Esophagus squamous epithelium (tissue), 5 donors: ENCODE measurements at places on chromosomes 1 and 21. TPM values are rescaled to one million over a fixed set of nuclear protein-coding genes. Genes with fewer than 3 reads are reported as not detected.
A peak's percentile ranks its signal among the peaks of the same experiment; 100 is the strongest.

DNA sequence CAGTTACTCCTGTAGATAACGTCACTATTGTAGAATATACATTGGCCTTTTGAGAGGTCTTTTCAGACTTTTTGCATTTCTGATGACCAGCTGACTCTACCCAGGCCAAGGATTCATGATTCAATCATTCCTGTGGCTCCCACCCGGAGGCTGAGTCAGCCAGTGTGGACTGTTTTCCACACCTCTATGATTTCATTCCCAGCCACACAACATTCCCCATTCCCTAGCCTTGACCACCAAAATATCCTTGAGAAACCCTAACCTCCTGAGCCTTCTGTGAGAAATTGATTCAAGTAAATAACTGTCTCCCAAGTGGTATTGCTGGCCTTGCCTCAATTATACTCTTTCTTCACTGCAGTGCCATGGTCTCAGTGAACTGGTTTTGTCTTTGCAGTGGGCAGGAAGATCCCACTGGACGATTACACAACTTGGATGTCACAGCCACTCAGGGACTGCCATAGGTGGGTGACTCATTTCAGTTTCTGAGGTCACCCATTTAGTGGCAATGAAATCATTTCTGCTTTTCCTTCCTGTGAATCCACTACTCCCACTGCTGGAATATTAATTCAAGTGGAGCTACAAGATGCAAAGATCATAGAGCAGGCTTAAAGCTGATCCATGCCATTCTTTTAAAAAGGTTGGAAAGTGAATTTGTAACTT lies 518.6 kb upstream of the ZP4 start:
- H3K27ac ChIP-seq = no peak overlapping the region
- H3K27me3 ChIP-seq = no peaks in the 10 kb centered on the region
- DNase-seq = no peak
- no peak overlapping the region for H3K4me3 ChIP-seq
- no peaks in the 10 kb centered on the region for H3K4me1 ChIP-seq
- no peaks in the 10 kb centered on the region for H3K36me3 ChIP-seq

DNA sequence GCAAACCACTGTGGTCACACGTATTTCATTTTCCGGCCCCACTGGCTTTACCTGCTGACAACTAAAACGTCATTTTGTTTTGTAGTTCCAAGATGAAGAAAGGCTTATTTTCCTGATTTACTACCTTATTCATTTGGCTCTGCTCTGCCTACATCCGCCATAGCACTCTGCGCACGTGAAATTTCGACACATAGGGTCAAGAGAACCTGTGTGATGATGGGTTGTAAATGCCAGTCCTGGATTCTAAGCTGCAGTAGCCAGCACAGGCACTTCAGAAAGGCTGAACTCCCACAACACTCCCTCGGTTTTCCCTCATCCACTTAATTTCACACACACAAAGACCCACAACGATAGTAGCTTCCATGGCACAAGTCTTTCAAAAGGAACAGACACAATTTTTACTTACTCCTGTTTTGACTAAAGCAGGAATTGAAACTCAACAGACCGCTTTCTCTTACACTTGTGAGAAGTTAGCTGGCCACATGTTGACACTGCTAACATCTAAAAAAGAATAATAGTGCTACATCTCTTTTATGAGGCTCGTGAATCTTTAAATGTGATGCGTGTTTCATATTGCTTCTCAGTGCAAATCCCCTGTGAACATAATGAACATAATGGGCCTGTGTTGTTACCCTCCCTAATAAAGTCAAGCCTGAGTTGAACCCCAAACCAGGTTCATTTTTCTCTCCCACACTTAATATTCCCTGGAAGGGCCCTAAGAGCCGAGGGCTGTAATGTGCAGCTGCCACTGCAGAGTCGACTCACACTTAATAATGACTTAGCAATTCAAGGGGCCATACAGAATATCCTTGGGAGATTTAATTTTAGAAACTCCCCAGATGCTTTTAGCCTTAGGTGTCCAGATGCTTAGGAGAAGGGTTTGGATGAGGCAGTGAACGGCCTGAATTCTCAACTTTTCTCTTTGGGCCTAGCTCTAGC lies 1.5 kb upstream of the RUNX1 start:
- peaks cover 51% of the 10 kb centered on the region for H3K4me1 ChIP-seq

GRCh38 chr1:175885326-175885725 lies 141.9 kb upstream of the TNR start:
- H3K27me3 ChIP-seq = no peaks in the 10 kb centered on the region
- H3K36me3 ChIP-seq = no peaks in the 10 kb centered on the region
- DNase-seq = no peak
- no peak overlapping the region for H3K4me3 ChIP-seq
- no peaks in the 10 kb centered on the region for H3K4me1 ChIP-seq
- no peak overlapping the region for H3K27ac ChIP-seq

DNA sequence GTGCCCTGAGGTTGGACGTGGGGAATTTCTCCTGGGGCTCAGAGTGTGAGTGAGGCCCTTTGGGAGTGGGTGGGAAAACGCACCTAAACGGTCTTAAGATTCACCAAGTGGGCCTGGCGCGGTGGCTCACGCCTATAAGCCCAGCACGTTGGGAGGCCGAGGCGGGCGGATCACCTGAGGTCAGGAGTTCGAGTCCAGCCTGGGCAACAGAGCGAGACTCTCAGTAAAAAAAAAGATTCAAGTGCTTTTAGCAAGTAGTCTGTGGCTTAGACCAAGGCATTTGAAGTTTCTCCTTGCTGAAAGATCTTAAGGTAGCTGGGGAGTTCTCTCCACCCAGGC lies 1.4 kb downstream of the RPS8 start:
- peak overlapping the region; percentile 100 for H3K27ac ChIP-seq
- H3K36me3 ChIP-seq = peaks cover 36% of the 10 kb centered on the region
- no peaks in the 10 kb centered on the region for H3K27me3 ChIP-seq
- peak overlapping the region; percentile 99 for H3K4me3 ChIP-seq

DNA sequence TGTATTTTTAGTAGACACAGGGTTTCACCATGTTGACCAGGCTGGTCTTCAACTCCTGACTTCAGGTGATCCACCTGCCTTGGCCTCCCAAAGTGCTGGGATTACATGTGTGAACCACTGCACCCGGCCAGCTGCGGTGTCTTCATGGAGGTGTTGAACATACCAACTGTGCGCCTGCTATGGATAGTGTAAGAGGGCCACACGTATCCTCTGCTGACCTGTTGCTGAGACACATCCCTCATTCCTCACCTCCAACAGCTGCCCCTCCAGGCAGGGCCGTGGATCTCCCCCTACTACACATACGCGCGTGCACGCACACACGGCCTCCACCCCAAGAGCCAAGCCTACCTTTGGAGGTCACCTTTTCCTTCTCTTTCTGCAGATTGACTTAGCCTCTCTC lies 48.0 kb upstream of the PARP1 start:
- no peak for DNase-seq
- H3K27ac ChIP-seq = no peak overlapping the region
- no peaks in the 10 kb centered on the region for H3K27me3 ChIP-seq
- H3K4me3 ChIP-seq = no peak overlapping the region

- H3K4me1 ChIP-seq = peaks cover 10% of the 10 kb centered on the region
- H3K36me3 ChIP-seq = no peaks in the 10 kb centered on the region
- H3K27ac ChIP-seq = no peak overlapping the region
- no peak overlapping the region for H3K4me3 ChIP-seq
- no peak for DNase-seq
- no peaks in the 10 kb centered on the region for H3K27me3 ChIP-seq
These were observed 77.9 kb downstream of the ADARB1 start for GRCh38 chr21:45152265-45152746.

DNA sequence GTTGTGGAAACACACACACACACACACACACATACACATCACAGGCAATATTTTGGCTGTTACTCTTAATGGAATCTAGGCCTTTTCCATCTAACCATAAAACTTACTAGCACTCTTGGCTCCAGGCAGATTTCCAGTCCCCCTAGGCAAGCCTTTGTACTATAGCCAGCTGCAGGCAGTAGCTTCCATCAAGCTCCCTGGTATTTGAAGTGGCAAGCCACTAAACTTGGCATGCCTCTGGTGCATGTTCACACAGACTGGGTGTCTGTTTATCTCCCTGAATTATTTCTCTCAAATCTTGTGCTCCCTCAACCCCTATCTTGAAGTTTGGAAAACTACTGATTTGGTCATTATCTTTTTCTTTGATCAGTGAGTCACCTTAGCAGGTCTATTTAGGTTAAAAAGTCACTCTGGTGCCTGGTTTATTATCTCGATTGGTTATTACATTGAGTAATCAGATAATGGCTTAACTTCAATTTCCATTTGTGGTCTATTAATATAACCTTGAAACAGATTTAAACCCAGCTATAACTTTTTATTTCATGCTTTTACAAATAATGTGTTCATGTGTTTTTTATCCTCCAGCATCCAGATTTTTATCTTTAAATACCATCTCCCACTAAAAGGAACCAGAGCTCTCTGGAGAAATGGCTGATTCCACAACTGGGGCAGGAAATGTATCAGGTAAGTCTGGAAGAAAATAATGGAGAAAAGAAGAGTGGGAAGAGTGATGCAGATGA lies 2.7 kb upstream of the RBM15 start:
- H3K27me3 ChIP-seq = no peaks in the 10 kb centered on the region
- H3K4me3 ChIP-seq = no peak overlapping the region
- H3K36me3 ChIP-seq = no peaks in the 10 kb centered on the region
- no peak for DNase-seq
- H3K27ac ChIP-seq = no peak overlapping the region

GRCh38 chr1:53615101-53615500 lies 123.9 kb downstream of the GLIS1 start:
- H3K4me3 ChIP-seq = no peak overlapping the region
- H3K27ac ChIP-seq = no peak overlapping the region
- no peaks in the 10 kb centered on the region for H3K4me1 ChIP-seq
- no peaks in the 10 kb centered on the region for H3K27me3 ChIP-seq

DNA sequence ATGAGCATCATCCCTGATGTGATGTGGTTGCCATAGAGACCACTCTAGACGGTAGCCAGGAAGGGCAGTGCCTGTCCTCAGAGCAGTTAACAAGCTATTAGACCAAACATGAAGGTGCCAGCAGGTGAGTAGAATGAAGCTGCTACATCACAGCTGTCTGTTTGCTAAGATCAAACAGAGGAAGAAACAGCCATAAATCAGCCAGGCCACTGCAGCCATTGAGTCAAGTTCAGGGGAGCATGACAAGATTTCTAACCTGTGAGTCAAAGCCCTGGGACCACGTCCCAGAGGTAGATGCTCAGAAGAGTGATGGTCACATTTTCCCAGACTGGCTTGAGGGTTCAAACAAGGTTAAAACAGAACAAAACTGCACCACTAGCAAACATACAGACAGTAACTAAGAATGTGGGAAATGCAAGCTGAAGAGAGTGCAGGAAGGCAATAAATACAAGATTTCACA lies 450.6 kb upstream of the DAB1 start:
- H3K36me3 ChIP-seq = no peaks in the 10 kb centered on the region
- no peak overlapping the region for H3K27ac ChIP-seq
- no peaks in the 10 kb centered on the region for H3K4me1 ChIP-seq

GRCh38 chr1:176854758-176855745 lies 309.5 kb downstream of the ASTN1 start:
- no peaks in the 10 kb centered on the region for H3K36me3 ChIP-seq
- H3K4me3 ChIP-seq = no peak overlapping the region
- no peaks in the 10 kb centered on the region for H3K27me3 ChIP-seq
- H3K27ac ChIP-seq = no peak overlapping the region
- no peaks in the 10 kb centered on the region for H3K4me1 ChIP-seq

GRCh38 chr1:55927702-55928290 lies 651.6 kb downstream of the PLPP3 start:
- no peak for DNase-seq
- H3K27ac ChIP-seq = no peak overlapping the region
- peaks cover 19% of the 10 kb centered on the region for H3K4me1 ChIP-seq
- H3K36me3 ChIP-seq = no peaks in the 10 kb centered on the region
- no peak overlapping the region for H3K4me3 ChIP-seq
- no peaks in the 10 kb centered on the region for H3K27me3 ChIP-seq

GRCh38 chr1:28313702-28314546 lies 14.9 kb upstream of the MED18 start:
- no peak for DNase-seq
- no peak overlapping the region for H3K4me3 ChIP-seq
- no peaks in the 10 kb centered on the region for H3K4me1 ChIP-seq
- H3K36me3 ChIP-seq = no peaks in the 10 kb centered on the region

DNA sequence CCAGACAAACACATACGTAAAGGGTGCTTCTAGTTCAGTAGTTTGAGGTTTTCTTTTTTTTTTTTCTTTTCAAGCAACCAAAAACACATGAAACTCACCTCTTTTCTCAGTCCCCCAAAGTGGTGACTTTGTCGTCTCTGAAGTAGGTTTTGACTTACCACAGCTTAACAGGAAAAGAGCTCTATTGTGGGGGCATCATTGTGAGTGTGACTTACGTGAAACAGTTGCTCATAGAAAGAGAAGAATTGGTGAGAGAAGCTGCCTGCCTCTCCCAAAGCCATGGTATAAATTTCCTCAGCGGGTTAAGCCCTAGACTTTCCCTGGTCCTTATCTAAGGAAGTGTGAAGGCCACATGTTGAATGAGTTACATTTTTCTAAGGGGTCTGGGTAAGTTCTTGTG lies 11.9 kb downstream of the FASLG start:
- no peaks in the 10 kb centered on the region for H3K4me1 ChIP-seq
- DNase-seq = no peak
- no peak overlapping the region for H3K4me3 ChIP-seq

DNA sequence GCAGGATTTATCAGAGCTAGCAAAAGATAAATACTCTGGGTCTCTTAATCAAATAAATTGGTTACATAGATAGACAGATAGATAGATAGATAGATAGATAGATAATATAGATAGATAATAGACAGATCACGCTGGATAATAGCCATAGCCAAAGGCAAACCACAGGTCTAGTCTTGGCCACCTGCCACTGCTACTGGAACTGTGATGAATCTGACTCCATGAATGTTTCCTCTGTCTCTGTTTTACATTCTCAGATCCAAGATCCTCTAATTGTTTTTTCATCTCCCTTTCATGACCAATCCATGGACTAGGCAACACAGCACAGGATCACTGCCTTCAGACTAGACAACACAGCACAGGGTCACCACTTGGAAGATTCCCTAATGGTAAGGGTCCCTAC lies 444.7 kb upstream of the NFIA start:
- H3K36me3 ChIP-seq = no peaks in the 10 kb centered on the region
- H3K4me3 ChIP-seq = no peak overlapping the region
- no peak for DNase-seq
- no peaks in the 10 kb centered on the region for H3K27me3 ChIP-seq
- no peak overlapping the region for H3K27ac ChIP-seq
- H3K4me1 ChIP-seq = no peaks in the 10 kb centered on the region

DNA sequence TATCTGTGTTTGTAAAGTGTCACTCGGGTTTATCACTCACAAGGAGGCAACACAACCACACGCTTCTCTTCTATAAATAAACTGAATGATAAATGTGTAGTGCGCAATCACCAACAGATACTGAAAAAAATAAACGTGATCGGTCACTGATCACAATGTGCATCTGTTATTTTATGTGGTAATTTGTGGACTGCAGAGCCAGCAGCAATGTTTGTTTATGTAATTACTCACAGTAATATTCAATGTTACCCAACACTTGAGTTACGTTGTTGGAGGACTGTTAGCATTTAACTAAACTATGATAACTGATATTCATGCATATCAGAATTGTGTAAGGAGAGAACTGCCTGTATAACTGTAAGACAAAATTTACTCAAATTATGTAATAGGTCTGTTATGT lies 129.6 kb downstream of the USH2A start:
- H3K27me3 ChIP-seq = no peaks in the 10 kb centered on the region
- no peak overlapping the region for H3K27ac ChIP-seq
- DNase-seq = no peak
- H3K36me3 ChIP-seq = no peaks in the 10 kb centered on the region

Gene CLCA4
- total RNA-seq = 521 TPM

Gene SMG7
- total RNA-seq = 38.8 TPM

Gene LRRC8B
- total RNA-seq = 19.5 TPM
